Spinal cord (tissue), 10 donors: ENCODE measurements at places on chromosomes 4 and X.

GRCh38 chr4:108360754-108361445, 192.2 kb upstream of the LEF1 start:
- no peak for DNase-seq

DNA sequence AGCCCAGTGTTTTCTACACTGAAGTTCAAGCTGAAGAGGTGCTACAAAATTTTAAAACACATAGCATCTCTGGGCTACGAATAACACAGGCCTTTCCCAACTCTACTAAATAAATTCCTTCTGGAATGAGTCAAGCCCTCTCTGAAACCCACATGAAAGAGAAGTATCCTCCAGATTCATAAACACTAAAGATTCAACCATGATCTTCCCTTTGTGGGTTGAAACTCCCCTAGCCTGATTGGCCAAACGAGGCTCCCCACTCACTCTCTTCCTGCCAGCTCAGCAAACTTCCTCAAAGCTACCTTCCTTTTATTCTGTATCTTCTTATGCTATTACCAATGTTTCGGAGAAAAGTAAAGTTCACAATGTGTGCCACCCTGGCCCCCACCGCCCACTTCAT, 95.4 kb downstream of the NKX6-1 start:
- no peak for DNase-seq

DNA sequence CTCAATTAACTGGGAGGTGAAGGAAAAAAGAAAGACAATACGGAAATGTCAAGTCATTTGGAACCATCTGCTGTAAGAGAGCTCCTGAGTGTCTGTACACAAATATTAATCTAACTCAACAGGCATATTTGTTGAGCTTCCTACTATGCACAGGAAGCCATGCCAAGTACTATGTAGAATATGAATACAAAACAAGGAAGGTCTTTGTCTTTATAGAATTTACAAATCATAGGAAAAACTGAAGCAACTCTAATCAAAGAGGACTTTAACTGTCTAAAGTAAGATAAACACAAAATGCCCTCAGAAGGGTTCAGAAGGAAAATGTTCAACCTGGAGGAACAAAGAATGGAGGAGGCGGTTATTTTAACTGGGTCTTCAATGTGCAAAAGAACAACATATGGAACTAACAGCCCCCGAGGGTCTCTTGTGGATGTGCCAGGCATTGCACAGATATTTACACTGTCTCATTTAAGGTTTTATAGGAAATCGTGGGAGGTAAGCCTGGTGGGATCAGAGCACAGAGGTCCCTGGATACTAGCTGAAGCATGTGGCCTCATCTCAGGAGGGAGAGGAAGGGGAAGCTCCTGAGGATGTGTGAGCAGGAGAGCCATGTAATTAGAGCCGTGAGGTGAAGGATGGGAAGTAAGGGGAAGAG, 5.8 kb downstream of the FAM114A1 start:
- peak; percentile 54 for DNase-seq

DNA sequence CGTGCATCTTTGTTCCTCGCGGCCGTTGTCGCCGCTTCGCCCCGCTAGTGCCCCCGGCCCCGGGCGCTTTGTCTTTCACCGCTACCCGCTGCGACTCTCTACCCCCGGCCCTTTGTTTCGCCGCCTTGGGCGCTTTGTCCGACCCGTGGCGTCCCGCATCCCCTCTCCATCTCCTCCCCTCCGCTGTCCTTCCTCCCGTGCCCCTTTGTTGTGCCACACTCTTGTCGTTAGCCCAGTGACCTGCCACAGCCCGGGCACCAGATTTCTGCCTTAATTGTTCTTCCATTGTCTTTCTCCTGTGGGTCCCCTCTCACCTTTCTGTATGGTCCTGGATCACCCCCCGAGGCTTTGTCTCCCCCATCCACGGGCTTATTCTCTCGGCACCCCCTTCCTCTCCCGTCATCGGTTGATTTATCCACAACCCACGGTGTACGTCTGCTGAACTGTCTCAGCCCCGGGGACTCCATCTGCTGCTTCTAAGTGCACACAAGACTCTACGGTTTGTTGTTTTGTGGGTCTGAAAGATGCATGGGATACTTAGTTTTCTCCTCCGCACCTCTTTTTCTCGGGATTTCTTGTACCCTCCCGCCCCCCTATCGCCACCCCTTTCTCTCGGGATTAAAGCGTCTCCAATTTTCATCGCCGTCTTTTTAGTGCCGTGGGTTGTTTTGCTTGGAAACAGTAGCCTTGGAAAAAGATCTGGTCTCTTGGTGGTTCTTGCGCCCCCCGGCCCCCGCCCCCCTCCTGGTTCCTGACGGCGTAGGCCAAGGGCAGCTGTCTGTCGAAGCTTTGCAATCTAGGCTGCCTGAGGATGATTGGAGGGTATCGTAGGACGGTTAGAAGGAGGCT, 783 bp downstream of the RBPJ start:
- peak; percentile 41 for DNase-seq

- no peak for DNase-seq
These were observed 1665.0 kb upstream of the TENM3 start for GRCh38 chr4:180578175-180578574.

DNA sequence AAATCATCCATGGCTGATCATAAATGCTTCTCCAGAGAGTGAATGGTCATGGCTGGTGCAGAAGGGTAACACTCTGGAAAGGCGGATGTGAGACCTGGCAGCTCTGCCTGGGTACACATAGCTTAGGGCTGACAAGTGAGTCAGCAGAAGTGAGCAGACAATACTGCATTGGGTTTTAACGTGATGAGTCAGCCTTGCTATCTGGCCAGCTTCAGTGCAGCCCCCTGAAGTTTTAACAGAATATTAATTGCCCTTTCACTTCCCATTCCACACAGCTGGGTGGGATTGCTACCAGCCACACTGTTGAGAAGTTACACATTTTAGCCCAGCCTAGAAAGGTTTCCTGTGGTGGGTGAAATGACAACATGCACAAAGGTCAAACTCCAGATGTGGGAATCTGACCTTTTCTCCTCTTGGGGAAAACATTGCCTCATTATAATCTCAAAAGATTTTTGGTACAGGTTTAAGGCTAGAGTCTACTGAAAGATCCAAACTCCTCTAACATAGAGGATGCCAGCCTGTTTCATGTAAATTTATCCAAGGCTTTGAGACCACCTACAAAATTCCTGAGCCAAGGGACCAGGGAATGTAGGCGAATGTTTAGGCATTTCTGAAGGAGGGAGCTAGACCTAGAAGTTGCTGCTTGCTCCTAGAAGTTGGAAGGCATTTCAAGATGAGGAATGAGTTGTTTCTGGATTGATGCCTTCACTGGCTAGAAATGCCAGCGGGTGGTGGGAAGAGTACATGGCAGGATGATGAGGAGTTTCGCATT, 230.3 kb upstream of the PGRMC2 start:
- no peak for DNase-seq

GRCh38 chrX:5632061-5632614, 596.5 kb downstream of the NLGN4X start:
- no peak for DNase-seq

DNA sequence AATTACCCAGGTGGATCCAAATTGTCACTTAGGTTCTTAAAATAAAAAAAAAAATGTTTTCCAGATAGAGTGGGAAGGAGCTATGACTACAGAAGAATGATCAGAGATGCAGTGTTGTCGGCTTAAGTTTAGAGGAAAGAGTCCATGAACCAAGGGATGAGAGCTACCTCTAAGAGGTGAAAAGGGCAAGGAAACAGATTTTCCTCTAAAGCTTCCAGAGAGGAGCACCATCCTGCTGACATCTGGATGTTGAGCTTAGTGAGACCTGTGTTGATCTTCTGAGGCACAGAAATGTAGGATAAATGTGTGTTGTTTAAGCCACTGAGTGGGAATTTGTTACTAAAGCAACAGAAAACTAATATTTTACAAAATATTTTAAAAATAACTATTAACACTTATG, 498.7 kb downstream of the SPOCK3 start:
- no peak for DNase-seq

- DNase-seq, result no peak
These were observed 58.7 kb downstream of the SCFD2 start for GRCh38 chr4:53307210-53307609.

DNA sequence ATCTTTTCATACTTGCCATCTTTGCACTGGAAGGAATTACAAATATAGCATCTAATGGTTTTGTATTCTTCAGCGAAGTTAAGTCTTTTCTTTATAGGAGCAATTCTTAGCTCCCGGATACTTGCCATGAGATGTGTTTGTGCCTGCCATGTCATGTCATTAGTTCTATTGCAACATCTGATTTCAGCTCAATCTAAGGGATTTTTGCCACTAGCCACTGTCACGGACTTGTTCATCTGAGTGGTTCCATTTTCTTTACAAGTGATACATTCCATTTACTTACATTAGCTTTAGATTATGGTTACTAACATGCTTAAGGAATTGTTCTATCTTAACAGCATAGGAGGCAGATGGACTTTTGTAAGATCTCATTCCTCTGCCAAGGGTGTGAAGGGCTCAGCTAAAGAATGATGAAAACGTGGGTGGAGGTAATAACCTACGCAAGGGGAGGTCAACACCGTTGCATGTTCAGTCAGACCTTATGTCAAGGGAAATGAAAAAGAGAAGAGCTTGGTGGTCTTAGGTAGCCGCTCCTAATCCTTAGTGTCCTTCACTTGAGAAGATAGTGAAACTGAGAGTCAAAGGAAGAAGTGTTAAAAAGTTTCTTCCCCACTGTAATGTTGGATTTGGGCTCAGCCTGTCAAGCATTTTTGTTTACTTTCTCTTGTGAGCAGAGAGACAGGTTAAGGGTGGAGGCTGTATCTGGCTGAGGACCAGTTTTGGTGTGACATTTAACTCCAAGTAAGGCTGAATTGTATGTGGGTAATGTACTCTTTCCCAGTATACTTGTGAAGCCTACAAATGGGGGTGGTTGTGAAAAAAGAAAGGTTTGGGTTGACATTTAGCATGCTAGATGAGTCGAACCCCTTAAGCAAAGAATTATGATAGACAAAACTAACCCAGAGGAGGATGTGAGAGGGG, 3.6 kb upstream of the KLHL2 start:
- no peak for DNase-seq

DNA sequence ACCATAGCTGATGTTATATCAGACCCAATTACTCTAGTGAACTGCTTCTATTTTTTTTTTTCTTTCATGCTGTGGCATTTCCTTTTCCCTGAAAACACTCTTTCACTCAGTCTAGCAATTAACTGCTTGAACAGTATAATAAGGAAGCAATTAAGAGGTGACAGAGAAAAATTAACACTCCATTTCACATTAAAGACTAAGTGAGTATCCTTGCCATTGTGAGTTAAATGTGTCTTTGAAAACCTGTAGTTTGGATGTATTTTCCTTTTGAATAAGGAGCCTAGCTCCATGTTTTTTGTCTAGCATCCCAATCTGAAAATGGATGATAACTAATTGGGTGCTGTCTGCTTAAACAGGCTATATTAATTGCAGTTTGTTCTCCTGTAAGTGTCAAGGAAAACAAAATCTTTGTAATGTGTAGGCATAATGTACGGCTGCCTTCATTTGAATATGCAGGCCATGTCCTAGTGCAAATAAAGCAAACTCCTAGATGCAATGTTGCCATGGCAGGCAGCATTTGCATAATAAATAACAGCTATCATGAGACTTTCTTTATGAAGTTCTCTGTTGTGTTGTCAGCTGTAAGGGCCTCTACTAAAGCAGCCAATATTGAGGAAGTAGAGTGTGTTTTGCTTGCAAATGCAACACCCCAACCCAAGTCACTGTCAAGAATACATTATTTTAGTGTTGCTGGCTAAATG, 416.7 kb downstream of the ZIC3 start:
- peak; percentile 17 for DNase-seq

- DNase-seq, result no peak
These were observed 97.7 kb downstream of the TMA16 start for GRCh38 chr4:163592212-163592611.

- no peak for DNase-seq
These were observed 54.8 kb upstream of the DDX53 start for GRCh38 chrX:22944945-22945344.

DNA sequence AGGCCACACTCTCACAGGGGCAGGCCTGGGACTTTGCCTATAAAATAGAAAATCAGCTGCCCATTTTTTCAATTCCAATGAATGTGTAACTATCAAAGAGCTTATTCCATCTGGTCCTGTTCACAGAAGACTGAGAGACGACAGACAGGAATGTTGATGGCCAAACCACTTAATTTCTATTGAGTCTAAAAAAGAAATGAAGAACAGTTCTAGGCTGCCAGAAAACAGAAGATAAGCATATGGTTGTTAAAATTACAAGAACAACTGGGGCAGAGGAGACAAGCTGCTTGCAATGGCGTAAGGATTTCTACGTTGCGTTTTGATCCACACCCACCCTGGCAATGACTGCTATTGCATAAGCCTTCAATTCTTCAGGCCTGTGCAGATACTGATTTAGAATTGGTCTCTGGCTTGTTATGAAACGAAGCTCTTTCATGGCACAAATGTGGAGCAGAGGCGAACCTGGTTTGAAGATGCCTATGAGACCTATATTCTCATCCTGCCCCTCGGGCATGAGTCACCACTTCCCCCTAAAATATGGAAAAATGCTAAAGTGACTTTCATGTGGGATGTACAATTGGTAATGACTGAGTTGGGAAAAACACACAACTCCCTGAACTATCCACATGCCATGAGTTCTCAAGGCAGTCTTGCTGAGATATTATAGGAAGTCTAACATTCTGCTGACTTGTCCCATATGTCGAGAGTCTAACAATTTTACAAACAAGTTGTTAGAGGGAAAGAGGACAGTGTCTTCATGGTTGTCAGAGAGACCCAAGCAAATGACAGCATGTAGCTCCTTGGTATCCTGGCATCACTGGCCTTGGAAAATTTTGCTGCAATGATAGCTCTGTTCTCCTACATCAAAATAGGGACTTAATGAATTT, 37.9 kb upstream of the SORBS2 start:
- DNase-seq, result no peak

- no peak for DNase-seq
These were observed 796.1 kb upstream of the ADGRL3 start for GRCh38 chr4:60404027-60404426.

DNA sequence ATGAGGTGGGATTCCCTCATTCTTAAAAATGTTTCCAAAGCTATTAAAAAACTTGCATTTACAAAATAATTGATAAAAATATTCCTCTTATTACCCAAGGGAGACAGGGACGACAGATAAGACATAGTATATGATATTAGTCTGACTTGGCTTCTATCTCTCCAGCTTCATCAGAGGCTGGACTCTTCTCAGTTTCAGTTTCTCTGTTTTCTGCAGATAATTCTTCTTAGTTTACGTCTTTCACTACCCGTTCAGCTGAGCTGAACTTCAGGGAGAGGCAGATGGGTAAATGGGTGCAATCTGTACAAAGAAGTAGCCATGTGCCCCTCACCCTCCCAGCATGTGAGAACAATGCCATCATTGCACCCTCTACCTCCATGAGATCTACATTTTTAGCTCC, 214.0 kb upstream of the SLIT2 start:
- no peak for DNase-seq

DNA sequence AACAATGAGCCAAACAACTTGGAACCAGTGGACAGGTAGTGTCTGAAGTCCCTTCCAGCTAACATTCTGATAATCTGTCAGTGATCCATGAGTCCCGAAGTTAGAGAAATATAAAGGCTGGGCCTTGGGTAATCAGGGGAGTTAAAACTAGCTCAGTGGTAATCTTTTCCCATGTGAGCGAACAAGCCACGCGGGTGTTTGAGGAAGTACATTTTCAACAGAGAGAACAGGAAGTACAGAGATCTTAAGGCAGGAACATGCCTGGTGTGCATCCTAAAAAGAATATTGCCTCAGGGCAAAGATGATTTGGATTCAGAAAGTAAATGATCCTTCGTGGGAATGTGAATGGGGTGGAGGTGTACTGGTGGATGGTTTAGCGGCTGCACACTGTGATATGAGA, 42.9 kb downstream of the FNIP2 start:
- no peak for DNase-seq
